ENCODE measurements at places on chromosomes 1 and 21.

- H3K4me1 ChIP-seq = no peaks in the 10 kb centered on the region
- H3K27me3 ChIP-seq = no peaks in the 10 kb centered on the region
- no peak overlapping the region for H3K4me3 ChIP-seq
- H3K36me3 ChIP-seq = no peaks in the 10 kb centered on the region
- no peak for DNase-seq
Measured at GRCh38 chr21:35568643-35569042, 491.7 kb downstream of the SETD4 start.

GRCh38 chr1:56065729-56066128, 513.6 kb downstream of the PLPP3 start:
- H3K27me3 ChIP-seq = no peaks in the 10 kb centered on the region
- H3K4me1 ChIP-seq = no peaks in the 10 kb centered on the region
- no peak overlapping the region for H3K27ac ChIP-seq
- H3K4me3 ChIP-seq = no peak overlapping the region
- H3K36me3 ChIP-seq = no peaks in the 10 kb centered on the region
- no peak for DNase-seq

DNA sequence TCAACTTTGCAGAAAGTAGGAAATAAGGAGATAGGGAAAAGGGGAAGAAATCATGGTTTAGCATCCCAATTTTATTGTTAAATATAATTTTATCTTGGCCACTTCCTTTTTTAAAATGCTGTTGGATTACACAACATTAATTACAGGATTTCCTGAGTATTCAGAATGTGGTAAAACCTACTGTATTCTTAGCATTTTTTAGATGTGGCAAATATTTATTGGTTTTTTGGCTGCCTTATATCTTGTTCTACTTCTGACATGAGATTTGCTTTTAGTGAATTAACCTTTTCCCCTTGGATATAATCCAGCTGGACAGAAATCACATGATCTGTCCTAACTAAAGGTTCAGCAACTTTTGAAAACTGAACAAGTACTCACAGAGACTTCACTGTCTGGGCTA, 104.9 kb downstream of the PTGS2 start:
- no peaks in the 10 kb centered on the region for H3K36me3 ChIP-seq
- no peaks in the 10 kb centered on the region for H3K4me1 ChIP-seq
- DNase-seq = no peak
- H3K4me3 ChIP-seq = no peak overlapping the region
- no peaks in the 10 kb centered on the region for H3K27me3 ChIP-seq
- no peak overlapping the region for H3K27ac ChIP-seq

DNA sequence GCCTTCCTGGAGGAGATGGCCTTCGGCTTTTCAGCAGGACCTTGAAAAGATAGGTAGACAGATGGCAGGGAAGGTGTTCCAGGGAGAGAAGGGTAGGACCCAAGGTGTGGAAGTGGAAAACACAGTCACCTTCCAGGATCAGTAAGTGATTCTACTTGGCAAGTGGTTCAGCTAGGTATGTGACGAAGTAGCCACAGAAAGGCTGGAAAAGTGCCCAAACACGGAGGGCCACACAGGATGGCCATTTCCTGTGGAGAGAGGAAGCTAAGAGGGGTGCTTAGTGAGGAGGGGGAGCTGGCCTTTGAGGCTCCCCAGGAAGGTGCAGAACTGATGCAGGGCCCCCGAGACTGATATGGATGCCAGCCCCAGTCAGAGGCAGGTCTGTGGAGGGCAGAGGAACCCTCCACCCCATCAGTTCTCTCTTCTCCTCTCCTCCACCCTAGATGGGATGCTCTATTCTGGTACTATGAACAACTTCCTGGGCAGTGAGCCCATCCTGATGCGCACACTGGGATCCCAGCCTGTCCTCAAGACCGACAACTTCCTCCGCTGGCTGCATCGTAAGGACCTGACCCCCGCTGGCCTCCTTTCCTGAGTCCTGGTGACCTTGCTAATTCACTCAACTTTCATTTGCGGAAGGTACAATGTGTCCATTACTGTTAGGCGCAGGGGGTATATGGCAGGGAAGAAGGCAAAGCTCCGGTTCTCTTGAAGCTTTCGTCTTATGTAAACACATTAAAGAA, 6.8 kb downstream of the SEMA4A start:
- no peak for DNase-seq
- H3K36me3 ChIP-seq = no peaks in the 10 kb centered on the region
- H3K27ac ChIP-seq = no peak overlapping the region
- no peaks in the 10 kb centered on the region for H3K27me3 ChIP-seq
- H3K4me3 ChIP-seq = peak overlapping the region; percentile 23

DNA sequence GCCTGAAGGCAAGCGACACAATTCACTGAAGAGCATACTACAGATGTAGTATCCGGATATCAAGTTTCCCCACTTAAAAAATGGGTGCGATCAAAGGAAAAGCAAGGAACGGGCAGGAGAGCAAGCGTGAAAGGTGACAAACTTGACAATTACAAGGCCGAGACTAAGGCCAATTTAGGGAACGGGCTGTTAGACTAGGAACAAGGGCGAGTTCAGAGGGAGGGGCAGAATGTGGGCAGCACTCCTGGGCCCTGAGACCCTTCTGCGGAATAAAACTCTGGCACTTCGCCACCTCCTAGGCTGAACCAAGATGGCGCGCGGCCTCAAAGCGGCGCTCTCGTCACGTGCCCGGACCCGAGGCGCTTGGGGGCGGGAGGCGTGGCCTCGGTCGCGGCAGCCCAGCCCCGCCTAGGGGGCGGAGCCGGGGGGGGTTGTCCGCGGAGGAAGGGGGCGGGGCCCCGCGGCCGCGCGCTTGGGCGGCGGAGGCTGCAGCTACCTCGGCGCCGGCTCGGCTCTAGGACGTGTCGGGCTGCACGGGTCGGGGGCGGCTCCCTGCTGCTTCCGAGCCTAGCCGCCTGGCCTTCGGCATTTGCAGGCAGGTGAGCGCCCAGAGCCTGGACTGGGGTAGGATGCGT, at the start of gene PPFIA4:
TSS of gene PPFIA4 (plus strand) at position 461 of the 635 bp plus-strand sequence. CDS start 12,518 bp downstream, outside the sequence.
- peaks cover 4% of the 10 kb centered on the region for H3K27me3 ChIP-seq
- H3K4me1 ChIP-seq = peaks cover 16% of the 10 kb centered on the region
- H3K27ac ChIP-seq = peak within 1 kb of the TSS; percentile 60
- peaks cover 28% of the 10 kb centered on the region for H3K36me3 ChIP-seq

DNA sequence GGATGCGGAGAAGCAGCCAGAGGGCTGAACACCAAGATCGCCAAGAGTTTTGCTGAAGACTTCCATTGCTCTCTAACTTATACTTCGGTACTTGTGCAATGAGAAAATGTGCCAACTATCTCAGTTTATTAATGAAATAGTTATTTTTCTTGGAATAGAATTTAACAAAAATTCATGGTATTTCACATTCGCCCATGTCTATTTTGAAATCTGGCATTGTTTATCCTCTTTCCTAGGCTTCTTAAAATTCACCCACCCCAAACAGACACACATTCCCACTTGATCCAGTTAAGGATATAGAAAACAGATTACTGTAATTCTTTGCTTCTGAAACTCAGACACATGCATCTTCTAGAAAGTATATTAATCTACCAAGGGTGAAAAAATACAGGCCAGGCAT, 56.3 kb upstream of the ADAMTS5 start:
- no peak overlapping the region for H3K4me3 ChIP-seq
- no peak overlapping the region for H3K27ac ChIP-seq

DNA sequence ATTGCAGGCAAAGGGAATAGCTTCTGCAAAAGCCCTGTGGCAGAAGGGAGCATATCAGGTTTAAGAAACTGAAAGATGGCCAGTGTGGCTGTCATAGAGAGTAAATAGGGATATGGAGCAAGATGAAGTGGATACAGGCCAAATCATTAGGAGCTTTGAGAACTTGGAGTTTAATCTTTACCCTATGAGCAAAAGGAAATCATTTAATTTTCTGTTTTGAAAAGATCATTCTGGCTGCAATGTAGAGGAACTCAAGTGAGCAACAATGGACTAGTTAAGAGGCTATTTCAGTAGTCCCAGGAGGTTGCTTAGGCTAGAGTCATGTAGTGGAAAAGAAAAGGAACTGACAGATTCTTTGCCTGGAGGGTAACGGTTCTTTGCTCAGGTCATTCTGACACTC, 47.2 kb downstream of the RAP1A start:
- peaks cover 4% of the 10 kb centered on the region for H3K36me3 ChIP-seq
- H3K4me3 ChIP-seq = no peak overlapping the region
- no peak for DNase-seq
- H3K27ac ChIP-seq = no peak overlapping the region

DNA sequence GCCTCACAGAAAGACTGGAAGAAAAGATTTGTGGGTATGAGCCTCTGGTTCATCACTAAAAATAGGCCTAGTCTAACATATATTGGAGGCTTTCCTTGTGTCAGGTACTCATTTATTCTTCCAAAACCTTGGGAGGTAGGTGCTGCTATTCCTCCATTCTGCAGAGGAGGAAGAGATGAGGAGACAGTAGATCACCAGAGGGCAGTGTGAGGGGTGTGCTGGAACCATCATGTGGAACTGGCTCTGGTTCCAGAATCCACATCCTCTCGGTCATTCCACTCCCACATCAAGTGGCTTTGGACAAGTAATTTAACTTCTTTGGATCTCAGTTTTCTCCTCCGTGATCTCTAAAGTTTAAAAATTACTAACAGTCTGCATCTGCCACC, 7.4 kb upstream of the INKA2 start:
- DNase-seq = no peak
- H3K4me3 ChIP-seq = no peak overlapping the region
- H3K27ac ChIP-seq = no peak overlapping the region
- no peaks in the 10 kb centered on the region for H3K36me3 ChIP-seq
- no peaks in the 10 kb centered on the region for H3K4me1 ChIP-seq
- no peaks in the 10 kb centered on the region for H3K27me3 ChIP-seq

DNA sequence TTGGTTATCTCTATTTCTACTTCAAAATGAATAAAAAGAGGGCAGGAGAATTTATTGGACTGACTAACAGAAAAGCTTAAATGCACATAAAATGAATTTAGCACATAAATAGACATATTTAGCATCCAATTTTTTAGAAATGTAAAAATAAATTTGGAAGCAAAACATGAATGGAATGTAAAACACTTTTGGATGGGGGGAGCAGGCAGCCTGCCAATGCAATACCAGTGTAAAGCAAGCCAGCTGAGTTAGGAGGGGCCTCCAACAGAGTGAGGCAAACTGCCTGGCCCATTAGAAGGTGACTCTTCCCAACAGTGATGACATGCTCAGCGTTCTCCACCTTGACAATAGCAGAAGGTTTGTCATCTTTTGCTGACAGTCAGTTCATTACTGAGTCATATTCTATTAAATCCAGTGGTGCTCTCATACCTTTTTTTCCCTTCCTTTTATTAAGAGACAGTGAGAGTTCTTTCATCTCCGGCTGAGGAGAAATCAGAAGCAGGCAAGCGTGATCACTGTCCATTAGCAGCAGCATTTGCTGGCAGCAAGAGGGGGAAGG, 19.5 kb upstream of the EXO1 start:
- H3K4me3 ChIP-seq = no peak overlapping the region
- no peaks in the 10 kb centered on the region for H3K4me1 ChIP-seq
- no peaks in the 10 kb centered on the region for H3K36me3 ChIP-seq
- H3K27ac ChIP-seq = no peak overlapping the region
- H3K27me3 ChIP-seq = peaks cover 2% of the 10 kb centered on the region
- no peak for DNase-seq

GRCh38 chr1:41232305-41232704, 9.8 kb downstream of the SCMH1 start:
- no peaks in the 10 kb centered on the region for H3K36me3 ChIP-seq
- H3K4me1 ChIP-seq = no peaks in the 10 kb centered on the region
- no peak overlapping the region for H3K27ac ChIP-seq
- DNase-seq = no peak
- no peaks in the 10 kb centered on the region for H3K27me3 ChIP-seq
- no peak overlapping the region for H3K4me3 ChIP-seq

GRCh38 chr1:235160383-235160956, 580 bp downstream of the RBM34 start:
- H3K4me1 ChIP-seq = peaks cover 22% of the 10 kb centered on the region
- H3K27ac ChIP-seq = peak overlapping the region; percentile 81
- peak overlapping the region; percentile 80 for H3K4me3 ChIP-seq
- peak; percentile 77 for DNase-seq
- H3K36me3 ChIP-seq = peaks cover 30% of the 10 kb centered on the region
- H3K27me3 ChIP-seq = no peaks in the 10 kb centered on the region

DNA sequence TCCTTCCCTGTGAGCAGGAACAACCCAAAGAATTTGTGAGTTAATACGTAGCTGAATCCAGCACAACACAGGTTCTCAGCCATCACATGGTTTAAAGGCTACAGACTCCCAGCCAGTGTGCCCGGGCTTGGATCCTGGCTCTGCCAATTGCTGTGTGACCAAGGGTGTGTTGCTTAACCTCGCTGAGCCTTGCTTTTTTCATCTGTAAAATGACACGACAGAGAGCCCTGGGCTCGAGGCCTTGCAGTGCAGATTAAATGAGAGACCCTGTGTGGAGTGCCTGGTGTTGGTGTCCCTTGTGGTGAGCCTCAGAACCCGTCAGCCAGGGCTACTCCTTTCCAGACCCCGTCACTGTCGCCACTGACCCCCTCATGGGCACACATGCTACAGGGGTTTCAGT, 39.4 kb downstream of the CHAF1B start:
- no peaks in the 10 kb centered on the region for H3K27me3 ChIP-seq
- H3K36me3 ChIP-seq = no peaks in the 10 kb centered on the region
- peaks cover 26% of the 10 kb centered on the region for H3K4me1 ChIP-seq
- no peak overlapping the region for H3K4me3 ChIP-seq
- H3K27ac ChIP-seq = no peak overlapping the region

GRCh38 chr1:167454894-167455785, 63.2 kb downstream of the CD247 start:
- peak overlapping the region; percentile 98 for H3K27ac ChIP-seq
- peak; percentile 75 for DNase-seq
- H3K36me3 ChIP-seq = peaks cover 30% of the 10 kb centered on the region
- H3K4me3 ChIP-seq = peak overlapping the region; percentile 69
- H3K4me1 ChIP-seq = peaks cover 77% of the 10 kb centered on the region

DNA sequence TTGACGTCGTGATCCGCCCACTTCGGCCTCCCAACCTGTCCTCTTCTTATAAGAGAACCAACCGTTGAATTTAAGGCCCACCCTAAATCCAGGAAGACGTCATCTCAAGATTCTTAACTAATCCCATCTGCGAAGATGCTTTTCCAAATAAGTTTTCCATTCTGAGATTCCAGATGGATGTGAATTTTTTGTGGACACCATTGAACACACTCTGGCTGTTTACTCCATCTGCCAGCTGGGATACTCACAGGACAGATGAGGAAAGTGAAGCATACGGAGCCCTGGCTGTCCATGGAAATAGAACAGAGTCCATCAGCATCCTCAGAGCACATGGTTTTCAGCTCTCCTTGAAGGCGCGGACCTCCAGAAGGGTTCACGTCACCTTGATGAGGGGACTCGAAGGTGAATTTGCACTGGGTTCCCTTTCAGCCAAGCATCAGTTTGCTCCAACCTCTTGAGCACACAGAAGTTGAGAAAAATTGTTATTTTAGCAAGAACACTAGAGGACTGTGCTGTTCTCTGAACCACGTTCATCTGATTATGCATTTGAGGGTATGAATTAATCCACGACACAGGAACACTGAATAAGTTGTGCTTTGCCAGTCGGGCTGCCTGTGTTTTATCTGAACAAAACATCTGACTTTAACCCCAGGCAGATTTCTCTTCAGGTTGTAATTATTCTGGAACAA, 68.6 kb downstream of the KAZN start:
- H3K4me3 ChIP-seq = no peak overlapping the region
- no peak overlapping the region for H3K27ac ChIP-seq
- no peak for DNase-seq
- H3K36me3 ChIP-seq = no peaks in the 10 kb centered on the region
